ENCODE measurements at places on chromosomes 3 and 15.

- DNase-seq = no peak
Measured at GRCh38 chr3:117488983-117489382, 779.4 kb downstream of the TUSC7 start.

DNA sequence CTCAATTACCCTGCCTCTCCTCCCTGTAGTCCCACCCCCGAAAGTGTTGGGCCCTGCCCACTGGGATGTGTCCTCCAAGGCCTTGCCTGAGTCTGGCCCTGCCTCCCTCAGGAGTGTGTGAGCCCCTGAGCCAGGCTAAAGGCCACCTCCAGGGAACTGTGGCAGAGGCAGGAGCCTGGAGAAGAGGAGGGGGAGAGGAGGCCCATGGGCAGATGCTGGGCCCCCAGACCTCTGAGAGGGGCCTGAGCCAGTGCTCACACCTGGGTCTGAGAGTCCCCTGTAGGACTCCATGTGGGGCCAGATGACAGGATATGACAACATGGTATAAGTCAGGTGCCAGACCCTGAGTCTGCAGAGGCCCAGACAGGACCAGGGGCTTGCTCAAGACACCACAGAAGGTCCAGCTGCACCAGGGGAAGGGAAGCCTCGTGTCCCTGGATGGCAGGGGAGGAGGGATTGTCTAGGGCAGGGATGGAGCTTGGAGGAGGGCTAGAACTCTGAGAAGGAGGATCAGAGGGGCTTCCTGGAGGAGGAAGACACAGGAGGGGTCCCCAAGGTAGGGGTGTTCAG is 217.9 kb downstream of the TBC1D2B start:
- no peak for DNase-seq

DNA sequence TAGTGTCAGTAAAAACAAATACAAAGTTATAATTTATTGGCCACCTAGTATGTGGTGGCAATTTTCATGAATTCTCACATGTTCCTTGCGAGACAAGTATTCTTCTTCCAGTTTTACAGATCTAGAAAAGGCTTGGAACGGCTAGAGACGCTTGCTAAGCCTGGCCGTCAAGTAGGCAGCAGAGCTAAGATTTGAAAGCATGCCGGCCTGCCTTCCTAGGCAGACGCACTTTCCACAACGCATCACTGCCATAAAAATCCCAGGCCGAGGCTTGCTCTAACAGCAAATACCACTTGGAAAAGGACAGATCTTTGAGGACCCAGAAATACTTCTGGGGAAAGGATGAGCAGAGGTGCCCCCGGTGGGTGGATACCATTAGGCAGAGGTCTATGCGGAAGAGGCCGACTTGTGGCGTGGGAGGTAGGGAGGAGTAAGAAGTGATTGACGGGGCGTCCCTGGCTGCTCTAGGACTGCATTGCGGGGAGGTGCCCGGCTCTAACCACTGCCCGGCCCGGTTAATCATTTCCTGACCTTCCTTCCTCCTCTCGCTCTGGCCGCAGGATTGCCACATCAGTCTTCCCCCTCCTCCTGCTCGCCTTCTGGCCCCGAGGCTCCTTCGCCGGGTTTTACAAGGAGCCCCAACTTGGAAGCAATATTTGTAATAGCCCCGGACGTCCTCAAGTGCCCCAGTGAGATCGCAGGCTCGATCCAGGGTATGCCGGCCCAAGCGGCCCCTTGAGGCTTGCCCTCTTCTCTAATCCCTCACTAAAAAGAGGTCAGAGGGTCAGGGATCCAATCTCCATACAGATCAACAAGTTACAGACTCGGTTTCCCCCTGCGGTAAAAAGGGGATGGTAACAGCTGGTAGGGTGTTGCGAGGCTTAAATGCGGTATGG is 1.3 kb upstream of the USP3 start:
- peak; percentile 83 for DNase-seq

DNA sequence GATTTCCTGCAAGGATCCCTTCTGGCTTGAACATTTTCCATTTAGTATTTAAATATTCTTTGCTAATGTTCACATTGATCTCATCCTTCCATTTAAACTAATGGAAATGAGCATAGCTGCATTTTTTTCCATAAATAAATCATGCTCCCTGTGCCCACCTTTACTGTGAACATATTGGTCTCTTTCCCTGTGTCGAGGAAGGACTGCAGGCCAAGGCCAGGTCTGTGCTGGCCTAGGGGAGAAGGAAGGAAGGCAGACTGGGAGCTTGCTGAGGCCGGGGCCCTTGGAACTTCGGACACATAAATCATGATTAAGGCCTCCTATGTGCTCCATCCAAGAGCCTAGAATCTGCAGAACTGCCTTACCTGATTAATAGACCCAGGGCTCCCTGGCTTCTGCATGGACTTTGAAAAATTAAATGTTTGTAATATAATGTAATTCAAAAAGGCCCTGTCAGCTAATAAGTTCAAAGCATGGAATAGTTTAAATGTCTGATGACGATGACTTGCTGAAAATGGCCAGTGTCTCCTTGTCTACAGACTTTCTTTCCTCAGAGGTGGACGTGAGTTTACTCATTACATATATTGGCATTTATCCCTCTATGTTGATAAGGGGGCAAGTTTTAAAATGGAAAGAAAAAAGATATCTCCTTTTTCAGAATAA is 175.9 kb downstream of the FEZF2 start:
- DNase-seq = no peak

- no peak for DNase-seq
Measured at GRCh38 chr3:106860182-106860581, 517.1 kb upstream of the CCDC54 start.

GRCh38 chr3:60160822-60161748 is 1090.2 kb downstream of the FHIT start:
- no peak for DNase-seq

DNA sequence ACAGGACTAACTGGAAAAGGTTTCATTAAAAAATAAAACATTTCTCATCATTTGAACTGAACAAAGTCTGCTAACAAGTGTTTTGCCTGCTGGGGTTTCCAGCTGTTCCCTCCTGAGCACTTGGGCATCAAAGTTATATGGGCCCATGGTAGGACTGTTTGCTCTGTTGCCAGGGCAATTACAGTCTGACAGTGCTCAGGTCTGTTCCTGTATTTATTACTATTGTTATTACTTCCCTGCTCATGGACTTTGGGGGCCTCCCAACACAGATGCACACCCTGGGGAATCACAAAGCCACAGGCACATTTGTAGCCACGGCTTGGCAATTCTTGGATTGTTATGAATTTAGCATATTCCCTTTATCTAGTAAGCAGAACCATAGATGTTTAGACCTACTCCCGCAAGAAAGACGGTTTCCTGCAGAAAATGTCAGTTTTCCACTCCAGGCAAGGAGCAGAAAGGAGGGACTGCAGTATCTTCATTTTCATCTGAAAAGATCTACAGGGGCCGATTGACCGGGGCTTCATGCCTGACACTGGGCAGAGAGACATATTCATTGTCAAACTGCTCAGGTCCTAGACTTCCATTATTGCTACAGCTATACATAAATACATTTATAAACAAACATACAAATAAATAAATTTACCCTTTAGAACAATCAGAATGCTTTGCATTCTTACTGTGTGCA is 580.2 kb downstream of the AGBL1 start:
- no peak for DNase-seq

- DNase-seq = no peak
Measured at GRCh38 chr3:121957674-121958415, 63.6 kb downstream of the SLC15A2 start.

- no peak for DNase-seq
Measured at GRCh38 chr15:92616621-92617548, 38.7 kb downstream of the FAM174B start.

DNA sequence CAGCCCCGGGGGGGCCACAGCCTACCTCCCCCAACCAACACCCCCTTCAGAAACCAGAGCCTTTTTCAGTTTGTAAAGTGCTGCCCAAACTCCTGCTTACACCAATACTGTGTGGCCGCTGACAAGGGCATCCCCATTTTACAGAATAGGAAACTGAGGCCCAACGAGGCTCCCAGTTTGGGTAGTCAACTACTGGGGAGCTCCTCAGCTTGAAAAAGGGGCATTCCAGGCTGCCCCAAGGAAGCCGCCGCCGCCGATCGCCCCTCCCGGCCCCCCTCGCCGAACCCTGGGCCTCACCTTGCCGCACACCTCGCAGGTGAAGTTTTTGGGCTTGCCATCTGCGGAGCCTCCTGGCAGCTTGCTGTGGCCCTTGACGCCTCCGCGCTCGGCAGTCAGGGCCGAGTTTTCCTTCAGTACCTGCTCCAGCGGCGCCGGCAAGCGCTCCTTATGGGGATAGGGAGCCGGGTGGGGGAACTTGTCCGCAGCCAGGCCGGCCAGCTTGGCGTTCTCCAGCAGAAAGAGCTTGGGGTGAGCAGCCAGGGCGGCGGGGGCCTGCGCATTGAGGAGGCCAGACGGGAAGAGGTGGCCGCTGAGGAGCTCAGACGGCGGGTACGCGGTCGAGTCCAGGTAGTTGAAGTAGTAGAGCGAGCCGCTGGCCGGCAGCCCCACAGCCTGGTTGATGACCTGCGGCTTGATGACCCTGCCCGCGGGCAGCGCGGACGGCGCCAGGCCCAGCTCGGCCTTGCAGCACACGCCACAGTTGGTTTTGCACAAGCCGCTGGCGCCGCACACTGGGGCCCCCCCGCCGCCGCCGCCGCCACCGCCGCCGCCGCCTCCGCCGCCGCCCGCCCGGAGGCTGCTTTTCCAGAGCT is 1.4 kb downstream of the FEZF2 start:
- no peak for DNase-seq

GRCh38 chr15:60525341-60526039 is 46.5 kb upstream of the ICE2 start:
- DNase-seq = no peak

DNA sequence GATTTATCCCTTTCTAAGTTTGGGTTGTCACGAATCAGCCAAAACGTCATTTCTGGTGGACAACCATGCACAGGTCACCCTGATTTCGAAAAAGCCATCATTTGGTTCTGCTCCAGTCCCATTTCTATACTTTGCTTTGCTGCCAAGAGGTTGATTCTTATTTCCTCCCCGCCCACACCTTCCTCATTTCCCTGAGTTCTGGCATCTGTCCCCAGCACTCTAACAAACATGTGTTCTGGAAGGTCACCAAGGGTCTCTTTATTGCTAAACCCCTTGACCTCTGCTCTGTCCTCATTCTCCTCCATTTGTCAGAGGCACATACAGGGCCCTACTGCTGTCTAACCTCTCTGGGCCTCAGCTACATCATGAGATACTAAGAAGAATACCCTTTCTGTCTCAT is 36.4 kb upstream of the PTPRG start:
- DNase-seq = no peak

- DNase-seq = no peak
Measured at GRCh38 chr3:65641777-65642176, 396.9 kb downstream of the MAGI1 start.

GRCh38 chr15:39669241-39669640 is 88.4 kb downstream of the THBS1 start:
- DNase-seq = no peak

DNA sequence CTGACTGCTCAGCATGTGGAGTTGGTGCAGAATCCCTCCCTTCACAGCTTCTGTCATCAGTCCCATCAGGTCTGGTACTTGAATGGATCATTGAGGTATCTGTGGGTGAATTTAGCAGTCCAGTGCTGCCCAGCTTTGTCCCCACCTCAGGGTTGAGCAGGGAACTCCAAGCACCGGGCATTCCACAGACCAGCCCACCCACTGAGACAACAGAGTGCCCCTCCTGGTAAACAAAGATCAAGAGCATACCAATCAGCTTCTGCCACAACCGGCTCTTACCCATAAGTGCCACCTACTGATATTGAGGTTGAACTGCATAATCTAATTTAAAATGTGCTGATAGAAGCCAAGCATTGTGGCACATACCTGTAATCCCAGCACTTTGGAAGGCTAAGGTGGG is 57.1 kb upstream of the FXR1 start:
- peak; percentile 26 for DNase-seq

- no peak for DNase-seq
Measured at GRCh38 chr3:187798531-187799530, 53.6 kb upstream of the BCL6 start.

GRCh38 chr3:43620831-43621655 is 768 bp downstream of the ANO10 start:
- no peak for DNase-seq

- no peak for DNase-seq
Measured at GRCh38 chr15:40340038-40340739, 550 bp downstream of the CCDC9B start.

DNA sequence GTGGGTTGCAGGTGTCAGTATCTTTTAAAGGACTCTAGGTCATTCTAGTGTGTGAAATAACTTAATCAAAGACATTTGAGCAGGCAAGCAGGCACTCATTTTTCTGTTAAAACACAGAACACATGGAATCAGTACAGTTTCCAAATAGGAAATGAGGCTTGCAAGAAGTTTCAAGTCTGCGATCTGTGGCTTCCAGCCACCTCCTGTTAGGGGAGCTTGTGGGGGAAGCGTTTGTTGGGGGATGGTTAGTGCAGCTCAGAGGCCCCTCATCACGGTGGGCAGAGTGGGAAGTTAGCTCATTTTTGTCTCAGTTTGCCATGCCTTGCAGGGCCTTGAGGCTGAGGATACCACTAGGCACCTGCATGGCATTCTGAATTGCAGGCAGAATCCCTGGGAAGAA is 59.9 kb downstream of the SLC6A11 start:
- no peak for DNase-seq

DNA sequence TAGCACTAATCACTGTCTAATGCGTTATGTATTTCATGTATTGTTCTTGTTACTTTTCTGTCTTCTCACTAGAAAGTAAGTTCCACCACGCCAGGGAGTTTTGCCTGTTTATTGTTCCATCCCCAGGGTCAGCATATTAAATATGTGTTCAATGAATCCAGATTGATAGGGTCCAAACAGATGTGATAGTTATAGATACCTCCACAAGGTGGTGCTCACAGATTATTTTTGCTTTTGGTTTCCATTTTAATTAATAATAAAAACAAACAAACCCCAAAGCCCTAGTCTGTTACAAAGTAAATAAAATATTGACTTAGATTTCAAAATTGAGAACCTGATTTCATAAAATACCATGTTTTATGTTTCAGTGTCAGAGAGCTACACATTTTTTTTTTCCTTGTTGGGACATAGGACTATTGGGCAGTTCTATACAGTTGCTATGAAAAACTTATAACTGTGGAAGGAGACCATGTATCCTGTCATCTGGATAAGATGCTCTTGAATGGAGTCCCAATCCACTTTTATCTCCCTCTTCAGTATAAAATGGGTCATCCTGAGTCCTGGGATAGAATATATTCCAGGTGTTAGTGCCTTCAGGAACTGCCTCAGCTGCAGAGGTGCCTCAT is 12.4 kb downstream of the OTOL1 start:
- no peak for DNase-seq

DNA sequence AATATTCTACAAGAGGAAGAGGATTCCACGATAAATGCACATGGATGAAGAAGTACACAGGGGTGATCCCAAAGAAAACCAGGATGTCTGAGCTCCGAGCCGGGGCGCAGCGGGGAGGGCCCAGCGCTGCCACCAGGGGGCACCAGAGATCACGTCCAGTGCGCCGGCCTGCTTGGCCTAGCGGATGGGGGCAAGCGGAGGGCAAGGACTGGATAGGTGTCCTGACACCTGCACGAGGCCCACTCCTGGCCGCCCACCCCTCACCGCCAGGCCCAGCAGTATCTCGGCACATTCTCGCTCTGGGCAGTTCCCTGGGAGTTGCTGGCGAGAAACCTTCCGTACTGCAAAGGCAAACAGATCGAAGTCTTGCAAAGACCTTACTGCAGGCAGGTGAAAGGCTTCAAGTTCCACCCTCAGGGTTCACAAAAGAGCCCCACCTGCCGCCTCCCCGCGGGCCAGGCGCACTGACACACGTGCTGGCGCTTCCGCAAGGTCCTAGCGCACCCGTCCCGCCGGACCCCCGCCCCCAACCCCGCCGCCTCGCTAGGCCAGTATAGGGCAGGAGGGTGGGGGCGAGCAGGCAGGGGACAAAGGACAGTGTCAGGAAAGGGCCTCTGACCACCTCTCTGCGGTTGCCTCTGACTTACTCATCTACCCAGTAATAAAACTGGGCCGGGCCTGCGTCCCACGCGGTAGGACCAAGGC is 3.3 kb downstream of the ANKRD63 start:
- no peak for DNase-seq
